ENCODE measurements at places on chromosomes 5 and 9. TPM values are rescaled to one million over a fixed set of nuclear protein-coding genes. Genes with fewer than 3 reads are reported as not detected.

MEIKIN gene
- total RNA-seq = not detected

FOXD4L4 gene
- total RNA-seq = not detected

EMB gene
- 7.8 TPM for total RNA-seq

BARHL1 gene
- not detected for total RNA-seq

MAMDC4 gene
- 11.0 TPM for total RNA-seq

GARNL3 gene
- 28.7 TPM for total RNA-seq

LHFPL2 gene
- total RNA-seq = 7.9 TPM

PCDHB12 gene
- total RNA-seq = 1.1 TPM

SMIM32 gene
- total RNA-seq = not detected

TAF11L5 gene
- total RNA-seq = not detected

SPATA31A1 gene
- total RNA-seq = not detected

ELAVL2 gene
- 0.32 TPM for total RNA-seq

DNA sequence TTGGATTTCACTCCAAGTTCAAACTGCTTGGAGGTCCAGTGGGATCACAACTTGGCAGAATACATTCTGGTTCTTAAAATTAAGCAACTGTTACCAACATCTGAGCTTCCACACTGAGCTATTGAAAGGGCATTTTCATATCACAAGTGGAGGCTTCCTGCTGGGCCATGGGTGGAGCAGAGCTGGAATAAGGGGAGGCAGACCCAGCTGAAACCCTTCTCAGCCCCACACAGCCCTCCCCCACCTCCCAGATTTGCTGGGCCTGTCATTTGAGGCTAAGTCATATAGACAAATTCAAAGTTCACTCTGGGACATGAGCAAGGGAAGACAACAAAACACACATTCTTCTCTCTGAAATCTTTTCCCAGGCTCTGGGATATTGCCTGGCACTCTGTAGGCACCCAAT, 79.9 kb downstream of the ACTL7B start:
- no peak for DNase-seq

DNA sequence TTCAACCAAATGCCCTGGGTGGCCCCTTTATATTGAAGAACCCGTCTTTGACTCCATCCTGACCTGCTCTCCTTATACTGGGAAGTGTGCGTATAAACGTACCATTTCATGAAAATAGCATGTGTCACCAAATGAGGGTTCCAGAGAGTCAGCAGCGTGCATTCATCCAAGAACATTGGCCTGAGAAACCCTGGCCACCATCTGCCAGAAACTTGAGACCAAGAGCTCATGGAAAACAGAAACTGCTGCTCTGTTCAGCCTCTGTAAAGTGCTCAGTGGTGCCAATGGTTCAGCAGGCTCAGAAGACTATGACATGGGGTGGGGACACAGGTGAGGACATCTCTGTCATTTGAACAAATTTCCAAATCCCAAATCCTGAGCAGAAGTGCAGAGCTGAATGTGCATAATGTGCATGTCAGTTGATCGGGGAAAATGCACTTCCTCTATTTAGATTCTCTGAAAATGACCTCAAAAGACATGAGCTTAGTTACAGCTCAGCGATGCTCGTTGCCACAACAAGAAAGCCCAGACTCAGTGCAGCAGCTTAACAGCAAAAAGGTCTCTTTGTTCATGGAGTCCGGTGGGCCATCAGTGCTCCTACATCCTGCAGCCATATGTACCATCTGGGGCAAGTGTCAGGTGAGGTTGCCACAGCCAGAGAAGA, 176.1 kb downstream of the ATPSCKMT start:
- no peak for DNase-seq

- no peak for DNase-seq
Observed at GRCh38 chr5:96924016-96924443, 11.8 kb upstream of the LNPEP start.

DNA sequence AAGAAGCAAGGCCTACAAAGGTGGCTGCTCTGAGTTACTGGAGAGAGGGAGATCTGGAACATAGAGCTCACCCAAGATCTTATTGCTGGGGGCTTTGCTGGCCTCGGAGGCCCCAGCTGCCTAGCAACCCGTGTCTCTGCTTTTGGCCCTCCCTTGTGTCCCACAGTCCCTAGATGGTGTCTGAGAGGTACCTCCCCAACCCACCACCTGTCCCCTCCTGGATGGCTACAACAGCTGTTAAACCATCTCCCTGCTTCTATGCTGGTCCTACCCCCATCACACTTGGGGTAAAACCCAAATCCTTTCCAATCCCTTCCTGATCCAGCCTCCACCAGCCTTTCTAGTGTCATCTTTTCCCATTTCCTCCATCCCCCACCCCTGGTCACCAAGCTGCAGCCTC, 86.6 kb downstream of the PPARGC1B start:
- DNase-seq = no peak

DNA sequence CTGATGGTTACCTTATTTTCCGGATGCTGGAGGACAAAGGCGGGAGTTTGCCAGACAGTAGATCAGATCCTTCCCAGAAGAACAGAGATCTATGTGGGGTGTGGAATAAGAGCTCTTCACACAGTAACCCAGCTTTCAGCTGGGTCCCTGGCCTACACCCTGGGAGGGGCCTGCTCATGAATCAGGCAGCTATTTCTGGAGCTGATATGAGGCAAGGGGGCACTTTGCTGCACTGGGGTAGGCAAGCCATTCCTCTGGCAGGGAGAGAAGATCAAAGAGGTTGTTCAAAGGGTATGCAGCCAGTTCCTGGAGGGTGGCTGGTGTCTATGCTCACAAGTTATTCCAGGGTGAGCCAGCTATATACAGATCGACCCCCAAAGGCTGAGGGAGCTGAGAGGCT, 48.6 kb downstream of the CYSTM1 start:
- DNase-seq = no peak

DNA sequence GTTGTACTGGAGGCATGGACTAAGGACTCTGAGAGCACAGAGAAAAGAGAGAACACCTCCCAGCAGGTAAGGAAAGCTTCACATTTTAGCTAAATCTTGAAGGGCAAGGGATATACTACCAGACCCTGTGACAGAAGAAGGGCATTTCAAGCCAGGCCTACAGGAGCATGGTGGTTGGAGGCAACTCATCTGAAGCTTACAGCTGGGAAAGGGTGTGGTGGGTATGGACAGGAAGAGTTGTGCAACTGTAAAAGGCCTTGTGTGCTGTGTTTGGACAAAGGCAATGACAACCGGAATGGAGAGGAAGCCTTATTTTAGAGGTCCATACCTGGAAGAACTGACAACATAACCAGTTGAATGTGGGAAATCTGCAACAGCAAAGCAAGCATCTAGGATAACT, 31.2 kb downstream of the NIPSNAP3B start:
- no peak for DNase-seq

DNA sequence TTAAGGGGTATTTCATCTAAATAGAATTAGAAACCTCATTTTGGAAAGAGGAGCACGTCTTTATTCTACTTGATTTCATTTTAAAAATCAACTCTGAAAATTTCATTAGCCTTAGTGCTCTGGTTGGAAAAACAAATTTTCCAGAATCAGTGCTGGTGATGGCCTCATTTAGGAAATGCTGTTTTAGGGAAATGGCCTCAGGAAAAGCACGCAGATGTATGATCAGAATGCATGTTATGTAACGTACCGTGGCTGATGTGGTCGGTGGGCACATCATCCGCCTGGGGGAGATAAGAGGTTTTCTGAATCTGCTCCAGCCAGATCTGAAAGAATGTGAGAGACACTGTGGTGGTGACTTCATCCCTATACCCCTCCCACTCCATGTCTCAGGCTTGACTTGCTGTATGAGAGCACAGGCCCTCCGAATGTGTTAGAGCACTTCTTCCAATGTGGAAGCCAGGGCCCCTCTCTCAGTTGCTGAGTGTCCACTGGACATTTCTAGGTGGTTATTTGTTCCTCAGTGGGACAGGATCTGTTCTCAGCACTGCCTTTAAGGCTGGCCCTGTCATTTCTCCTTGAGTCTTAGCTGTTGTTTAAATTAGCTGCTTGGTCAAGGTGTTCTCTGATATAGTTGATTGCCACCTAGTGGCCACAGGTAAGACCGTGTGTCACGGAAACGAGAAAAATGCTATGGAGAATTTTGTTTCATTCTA, 96.5 kb downstream of the ARHGAP26 start:
- no peak for DNase-seq

- no peak for DNase-seq
Observed at GRCh38 chr5:127097278-127097677, 24.0 kb upstream of the C5orf63 start.

DNA sequence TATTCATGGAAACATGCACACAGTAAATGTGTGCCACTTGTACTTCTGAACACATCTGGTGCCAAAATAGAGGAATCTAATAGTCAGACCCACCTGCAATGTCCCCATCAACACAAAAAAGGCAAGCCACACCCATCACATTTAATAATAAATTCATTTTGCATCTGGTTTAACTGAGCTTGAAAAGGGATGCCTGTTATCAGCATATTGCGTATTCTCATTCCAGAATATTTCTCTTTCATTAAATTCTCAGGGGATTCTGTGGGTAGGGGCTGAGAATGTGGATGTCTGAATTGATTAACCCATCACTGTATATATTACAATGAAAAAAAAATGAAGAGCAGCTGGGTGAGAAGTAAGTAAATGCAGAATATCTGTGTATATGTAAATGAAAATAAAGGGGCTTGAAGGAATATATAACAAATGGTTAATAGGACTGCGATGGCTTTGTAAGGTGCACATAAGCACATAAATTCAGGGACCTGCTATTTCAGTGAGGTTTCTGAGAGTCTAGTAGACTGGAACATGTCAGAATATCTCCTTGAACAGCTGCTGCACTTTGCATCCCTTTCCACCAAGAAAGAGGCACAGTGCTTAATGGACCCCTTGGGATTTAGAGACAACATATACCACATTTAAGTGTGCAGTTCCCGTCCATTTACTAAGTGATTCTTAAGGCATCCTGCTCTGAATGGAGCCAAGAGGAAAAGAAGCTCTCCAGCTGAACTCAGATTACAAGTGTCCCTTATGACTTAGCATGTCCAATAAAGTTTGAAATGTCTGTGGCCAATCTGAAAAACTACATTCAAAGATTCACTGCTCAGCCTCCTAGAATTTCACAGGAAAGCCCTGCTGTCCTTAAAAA, 104.1 kb upstream of the NIPBL start:
- DNase-seq = no peak

GRCh38 chr5:148511810-148512347, 128.1 kb downstream of the FBXO38 start:
- no peak for DNase-seq

DNA sequence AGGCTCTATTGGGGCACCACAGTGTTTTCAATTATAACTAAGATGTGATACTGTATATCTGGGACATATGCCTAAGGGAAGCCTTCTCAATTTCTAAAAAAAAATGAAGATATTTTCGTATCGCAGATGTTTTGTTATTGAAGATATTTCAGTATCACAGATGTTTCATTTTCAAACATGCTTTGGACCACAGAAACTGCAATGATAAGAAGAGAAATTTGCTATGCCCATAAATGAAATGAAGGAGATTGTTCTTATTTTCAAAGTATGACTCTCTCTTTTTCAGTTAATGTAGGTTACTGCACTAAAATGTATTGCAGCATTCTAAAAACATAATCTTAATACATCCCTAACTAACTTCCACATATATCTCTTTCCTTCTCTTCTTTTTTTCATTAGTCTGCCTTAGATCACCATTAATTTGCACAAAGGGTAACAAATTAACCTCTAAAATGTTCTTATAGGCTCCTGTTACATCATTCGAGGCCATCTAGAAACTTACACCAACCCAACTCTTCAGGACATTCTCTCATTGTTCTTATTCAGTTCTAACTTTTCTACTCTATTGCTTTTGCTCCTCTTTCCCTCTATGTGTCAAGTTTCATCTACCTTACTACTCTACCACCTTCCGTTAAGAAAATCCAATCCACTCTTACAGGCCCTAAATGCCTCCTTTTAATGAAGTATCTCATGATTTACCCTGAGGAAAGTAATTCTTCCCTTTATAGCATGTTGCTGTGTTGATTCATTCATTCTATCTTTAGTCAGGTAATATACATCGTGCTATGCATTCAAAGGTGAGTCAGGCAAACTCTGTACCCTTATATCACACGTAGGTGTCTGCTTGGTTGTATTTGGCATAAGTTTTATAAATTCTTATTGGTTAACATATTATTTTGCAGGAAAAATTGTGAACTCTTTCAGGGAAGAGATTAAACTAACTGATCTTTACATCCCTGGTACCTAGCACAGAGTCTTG, 70.5 kb downstream of the ST8SIA4 start:
- no peak for DNase-seq

DNA sequence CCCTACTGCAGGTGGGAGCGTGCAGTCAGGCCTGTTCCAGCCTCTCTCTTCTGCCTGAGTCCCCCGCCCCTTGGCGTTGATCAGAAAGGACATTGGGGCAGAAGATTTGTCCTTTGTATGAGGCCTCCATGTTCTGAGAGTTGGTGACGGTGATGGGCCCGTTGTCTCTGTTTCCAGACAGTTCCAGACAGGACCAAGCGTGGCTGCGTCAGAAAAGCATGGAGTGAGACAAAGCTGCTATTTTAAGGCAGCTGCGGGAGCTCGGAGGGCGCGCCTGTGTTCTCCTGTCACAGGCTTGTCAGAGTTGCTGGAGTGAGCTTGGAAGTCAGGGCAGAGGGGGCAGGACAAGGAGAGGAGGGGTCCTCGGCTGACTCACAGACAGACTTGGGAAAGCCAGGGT, 32.1 kb upstream of the SH3PXD2B start:
- DNase-seq = peak; percentile 78

- DNase-seq = no peak
Observed at GRCh38 chr5:74552101-74552500, 88.4 kb downstream of the ENC1 start.

- DNase-seq = peak; percentile 15
Observed at GRCh38 chr9:61665829-61666228, 476.0 kb downstream of the SPATA31A7 start.

- DNase-seq = no peak
Observed at GRCh38 chr5:6378766-6379103, 388 bp upstream of the MED10 start.

GRCh38 chr9:125966959-125967711, 220.0 kb downstream of the PBX3 start:
- DNase-seq = no peak

GRCh38 chr5:168020542-168021294, 270.7 kb upstream of the WWC1 start:
- DNase-seq = no peak

GRCh38 chr9:71850996-71851395, 60.0 kb downstream of the ABHD17B start:
- no peak for DNase-seq

DNA sequence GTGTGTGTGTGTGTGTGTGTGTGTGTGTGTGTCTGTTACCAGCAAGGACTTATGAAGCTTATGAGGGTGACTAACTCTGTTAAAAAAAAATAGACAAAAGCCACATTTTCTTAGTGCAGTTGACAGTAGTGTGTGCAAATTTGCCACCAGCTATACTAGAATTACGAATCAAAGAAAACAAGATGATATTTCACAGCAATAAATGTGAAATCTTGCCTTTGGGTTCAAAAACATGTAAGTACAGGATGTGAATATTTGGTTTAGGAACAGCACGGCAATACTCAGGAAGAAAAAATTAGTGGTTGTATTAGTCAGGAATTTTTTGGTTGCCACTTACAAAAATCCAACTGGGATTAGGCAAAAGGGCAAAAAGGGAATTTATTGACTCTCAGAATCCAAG, 117.4 kb downstream of the NPR3 start:
- DNase-seq = no peak

- no peak for DNase-seq
Observed at GRCh38 chr5:127355337-127355736, 64.7 kb downstream of the MEGF10 start.

- no peak for DNase-seq
Observed at GRCh38 chr5:158559643-158560042, 540.1 kb downstream of the EBF1 start.

Data from cardiac septum (tissue), 1 donor.